ENCODE measurements at places on chromosomes 2 and 18.

DNA sequence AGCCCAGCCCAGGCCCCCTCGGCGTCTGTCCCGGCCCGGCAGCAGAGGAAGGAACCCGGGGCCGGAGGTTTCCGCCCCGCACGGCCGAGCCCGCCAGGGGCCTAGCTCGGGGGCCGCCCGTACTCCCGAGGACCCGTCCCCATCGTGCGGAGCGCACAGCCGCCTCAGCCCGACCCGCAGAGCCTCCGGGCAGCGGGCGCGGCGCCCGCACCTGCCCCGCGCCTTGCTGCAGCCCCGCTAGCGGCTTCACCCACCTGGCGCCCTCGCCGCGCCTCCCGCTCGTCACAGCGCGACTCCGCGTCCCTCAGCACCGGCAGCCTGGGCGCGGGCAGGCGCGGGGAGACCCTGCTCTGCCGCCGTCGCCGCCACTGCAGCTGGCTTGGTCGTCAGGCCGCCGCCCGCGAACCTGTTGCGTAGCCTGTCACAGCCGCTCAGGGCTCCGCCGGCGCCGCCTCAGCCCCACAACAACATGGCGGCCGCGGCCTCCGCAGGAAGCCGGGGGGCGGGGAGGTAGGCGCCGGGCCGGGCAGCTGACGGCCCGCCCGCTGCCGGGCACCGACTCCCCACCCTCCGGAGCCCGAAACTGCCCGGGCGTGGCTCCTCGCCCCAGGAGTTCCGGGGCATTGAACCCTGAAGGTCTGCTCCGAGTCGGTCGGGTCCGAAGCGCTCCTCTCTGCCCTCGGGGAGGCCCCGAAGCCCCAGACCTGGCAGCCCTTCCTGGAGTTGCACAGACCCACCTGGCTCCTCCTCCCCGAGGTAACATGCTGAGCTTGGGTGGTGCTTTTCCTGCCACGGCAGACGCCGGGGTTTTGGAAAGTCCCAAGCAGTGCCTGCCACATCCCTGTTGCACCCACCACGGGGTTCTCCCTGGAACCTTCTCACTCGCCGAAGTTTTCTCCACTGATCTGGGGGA is at the start of gene ITSN2:
Gene ITSN2, minus strand, starts transcription at position 487 of the 913 bp plus-strand sequence. CDS start 32,454 bp downstream, outside the sequence.
- DNase-seq: peak; percentile 84

DNA sequence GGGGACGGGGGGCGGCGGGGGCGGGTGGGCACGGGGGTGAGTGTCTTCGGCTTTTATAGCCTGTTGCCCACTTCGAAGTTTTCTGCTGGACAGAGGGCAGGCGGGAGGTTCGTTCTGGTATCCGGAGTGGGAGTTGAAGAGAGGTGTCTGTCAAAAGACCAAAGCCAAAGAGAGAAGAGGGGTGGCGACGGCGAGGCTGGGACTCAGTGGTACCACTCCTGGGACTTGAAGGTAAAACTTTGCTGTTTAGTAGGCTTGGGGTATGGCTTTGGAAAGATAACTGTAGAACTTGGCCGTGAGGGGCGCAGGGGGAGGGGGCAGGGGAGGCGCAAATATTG is 215.8 kb upstream of the DTNA start:
- no peak for DNase-seq

GRCh38 chr18:77342736-77343135 is 93.1 kb downstream of the GALR1 start:
- DNase-seq: no peak

GRCh38 chr2:64404743-64405142 is 49.2 kb upstream of the LGALSL start:
- DNase-seq: no peak

All from NCI-H1417 (cell line).